ENCODE measurements at places on chromosomes 5 and 9.

DNA sequence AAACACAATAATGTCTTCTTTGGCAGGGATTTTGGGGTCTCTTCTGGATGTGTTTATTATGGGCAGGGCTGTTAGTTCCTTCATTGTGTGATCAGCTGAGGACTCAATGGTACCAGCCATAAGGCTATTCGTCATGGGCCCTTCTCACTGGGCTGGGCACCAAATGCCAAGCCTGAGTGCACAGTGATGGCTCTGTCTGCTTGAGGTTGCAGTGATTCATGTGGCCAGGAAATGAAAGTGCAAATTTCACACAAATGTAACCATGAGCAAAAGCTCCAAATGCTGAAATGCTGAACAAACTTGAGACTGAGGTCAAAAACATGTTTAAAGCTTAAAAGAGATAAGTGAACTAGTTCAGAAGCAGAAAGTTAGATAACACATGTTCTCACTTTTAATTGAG lies 191.0 kb downstream of the TARS1 start:
- ATAC-seq: no peak

DNA sequence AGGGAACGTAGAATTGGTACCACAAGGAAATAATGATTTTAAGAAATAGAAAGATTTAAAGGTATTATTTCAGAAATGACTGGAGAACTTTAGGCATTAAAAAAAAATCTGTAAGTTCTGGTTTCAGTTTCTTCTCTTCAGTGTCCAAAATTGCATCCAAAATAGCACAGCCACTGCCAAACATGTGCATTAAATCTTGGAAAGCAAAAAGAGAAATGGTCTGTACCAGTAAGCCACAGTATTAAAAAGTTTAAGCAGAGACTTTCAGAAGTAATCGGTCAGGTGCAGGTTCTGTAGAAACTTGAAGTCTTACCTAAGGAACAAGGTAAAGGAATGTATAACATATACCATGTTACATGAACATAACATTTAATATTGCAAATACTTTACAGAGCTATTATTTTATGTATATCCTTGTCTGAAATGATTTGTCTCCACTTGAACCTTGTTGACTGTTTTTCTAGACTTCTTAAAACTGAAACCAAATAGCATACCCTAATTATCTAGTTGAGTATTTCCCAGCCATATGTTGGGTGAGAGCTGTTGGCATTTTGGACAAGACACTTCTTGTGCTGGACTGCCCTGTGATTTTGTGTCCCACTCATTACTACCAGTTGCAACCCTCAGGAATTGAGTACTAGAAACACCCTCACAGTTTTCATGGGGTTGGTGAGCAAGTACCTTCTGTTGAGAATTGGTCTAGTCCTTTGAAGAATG lies 32.1 kb downstream of the NIPBL start:
- no peak for ATAC-seq

- ATAC-seq: no peak
Measured at GRCh38 chr9:95508242-95508967, 8.4 kb downstream of the PTCH1 start.

DNA sequence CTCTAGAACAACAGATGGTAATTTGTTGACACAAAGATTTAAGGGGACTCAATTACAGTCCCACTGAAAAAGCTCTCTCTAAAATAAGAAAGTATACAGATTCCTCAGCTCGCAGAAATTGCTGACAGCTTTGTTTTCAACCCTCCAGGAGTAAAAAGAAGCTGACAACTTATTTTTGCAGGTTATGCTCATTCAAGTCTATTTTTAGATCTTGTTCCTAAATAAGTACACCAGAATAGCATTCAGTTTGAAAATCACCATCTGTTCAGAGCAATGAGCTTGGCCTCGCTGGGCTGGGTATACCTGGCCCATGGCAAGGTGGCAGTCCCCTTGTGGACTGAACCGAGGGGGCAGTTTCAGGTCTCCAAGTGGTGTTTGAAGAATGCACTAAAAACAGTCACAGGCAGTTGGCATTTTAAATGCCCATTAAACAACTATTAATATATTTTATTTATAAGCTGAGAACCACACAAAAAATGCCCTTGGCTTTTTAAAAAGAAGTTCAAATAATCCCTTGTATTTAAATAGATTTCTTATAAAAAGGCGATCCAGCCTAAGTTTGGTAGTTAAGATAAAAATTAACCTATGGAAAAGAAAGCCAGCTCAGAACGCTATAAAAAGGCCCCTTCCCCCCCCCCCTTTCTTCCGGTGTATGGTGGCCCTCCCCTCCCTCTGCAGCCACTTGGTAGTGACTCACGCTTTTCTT lies 169.2 kb downstream of the AUH start:
- ATAC-seq: no peak

GRCh38 chr9:10274175-10274574 lies 338.6 kb downstream of the PTPRD start:
- no peak for ATAC-seq

- ATAC-seq: no peak
Measured at GRCh38 chr9:133009906-133010582, 20.8 kb upstream of the GTF3C5 start.

GRCh38 chr9:126508171-126508591 lies 105.5 kb upstream of the LMX1B start:
- ATAC-seq: no peak

- ATAC-seq: no peak
Measured at GRCh38 chr5:106174903-106175302, 1495.8 kb downstream of the EFNA5 start.

DNA sequence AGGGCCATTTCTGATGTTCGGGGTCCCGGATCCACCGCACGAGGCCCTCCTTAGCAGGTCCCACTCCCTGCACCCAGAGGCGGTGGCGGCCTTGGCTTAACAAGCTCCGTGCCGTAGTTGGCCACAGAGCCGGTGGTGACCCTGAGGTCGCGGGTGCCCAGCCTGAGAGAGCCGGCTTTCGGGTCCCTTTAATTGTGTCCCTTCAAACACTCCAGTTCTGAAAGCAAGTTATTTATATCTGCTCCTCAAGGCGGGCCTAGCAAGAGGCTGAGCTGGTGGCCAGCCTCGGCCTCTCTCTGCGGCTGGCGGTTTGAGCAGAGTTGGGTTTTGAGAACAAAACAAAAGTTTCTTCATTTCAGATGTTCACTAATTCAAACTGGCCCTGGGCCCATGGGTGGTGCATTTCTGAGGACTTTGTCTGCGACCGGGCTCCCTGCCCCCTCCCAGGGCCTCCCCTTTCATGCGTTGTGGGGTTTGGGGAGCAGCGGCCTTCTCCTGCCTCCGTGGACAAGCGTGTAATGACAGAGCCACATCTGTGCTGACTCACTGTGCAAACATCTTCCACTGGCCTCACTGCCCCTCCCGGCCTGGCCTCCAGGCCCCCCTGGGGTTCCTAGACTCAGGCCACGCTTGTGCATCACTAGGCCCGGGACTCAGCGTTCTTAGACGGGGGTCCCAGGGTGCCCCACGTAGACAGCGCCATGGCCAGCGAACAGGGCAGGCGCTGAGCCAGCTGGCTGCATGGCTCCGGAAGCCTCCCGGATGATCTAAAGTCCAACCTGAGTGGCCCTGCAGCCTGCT lies 49.4 kb upstream of the COL5A1 start:
- no peak for ATAC-seq

GRCh38 chr9:35490910-35491465 lies 1.1 kb downstream of the RUSC2 start:
- ATAC-seq: no peak

DNA sequence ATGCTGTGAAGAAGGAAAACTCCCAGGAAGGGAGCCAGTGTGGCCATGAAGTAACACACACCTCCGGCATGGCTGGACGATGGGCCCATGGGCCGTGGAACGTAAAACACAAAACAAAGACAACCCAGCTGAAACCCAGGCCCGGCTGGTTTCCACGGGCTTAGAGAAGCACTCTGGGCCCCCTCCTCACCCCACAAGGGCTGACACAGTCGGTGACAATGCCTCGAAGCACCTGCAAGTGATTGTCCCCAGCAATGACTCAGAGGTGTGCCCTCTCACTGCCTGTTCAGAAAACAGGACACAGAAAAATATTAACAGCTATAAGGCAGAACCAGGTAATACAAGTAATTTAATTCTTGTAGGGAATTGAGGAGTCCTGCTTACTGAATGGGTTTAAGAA lies 135.3 kb downstream of the ROR2 start:
- no peak for ATAC-seq

GRCh38 chr9:87639949-87640348 lies 86.0 kb upstream of the CTSL start:
- ATAC-seq: no peak

GRCh38 chr5:79731775-79732174 lies 42.1 kb downstream of the CMYA5 start:
- no peak for ATAC-seq

- no peak for ATAC-seq
Measured at GRCh38 chr9:85027870-85028269, 358.3 kb downstream of the NTRK2 start.

GRCh38 chr9:36818965-36819870 lies 214.8 kb downstream of the PAX5 start:
- ATAC-seq: no peak

GRCh38 chr5:32339198-32339597 lies 26.5 kb upstream of the MTMR12 start:
- no peak for ATAC-seq

GRCh38 chr9:34715639-34716215 lies 5.8 kb upstream of the CCL21 start:
- no peak for ATAC-seq

DNA sequence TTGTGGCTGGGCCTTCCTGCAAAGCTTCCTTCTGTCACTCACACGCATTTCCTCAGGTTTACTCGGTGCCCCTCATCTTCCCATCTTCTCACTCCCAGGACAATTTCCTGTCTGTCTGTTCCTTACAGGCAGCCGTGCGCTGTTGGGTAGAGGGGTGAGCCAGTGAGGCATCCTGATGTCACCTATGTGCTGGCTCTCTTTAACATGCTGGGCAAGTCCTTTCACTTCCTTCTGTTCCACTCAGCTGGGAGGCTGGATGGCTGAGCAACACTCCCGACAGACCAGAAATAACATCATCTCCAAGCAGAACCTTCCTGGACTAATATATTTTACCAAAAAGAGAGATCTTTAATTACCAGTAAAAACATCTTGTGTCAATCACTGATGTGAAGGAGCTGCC lies 103.0 kb downstream of the HSD17B3 start:
- ATAC-seq: no peak

- no peak for ATAC-seq
Measured at GRCh38 chr5:69268899-69269298, 34.2 kb downstream of the CDK7 start.

DNA sequence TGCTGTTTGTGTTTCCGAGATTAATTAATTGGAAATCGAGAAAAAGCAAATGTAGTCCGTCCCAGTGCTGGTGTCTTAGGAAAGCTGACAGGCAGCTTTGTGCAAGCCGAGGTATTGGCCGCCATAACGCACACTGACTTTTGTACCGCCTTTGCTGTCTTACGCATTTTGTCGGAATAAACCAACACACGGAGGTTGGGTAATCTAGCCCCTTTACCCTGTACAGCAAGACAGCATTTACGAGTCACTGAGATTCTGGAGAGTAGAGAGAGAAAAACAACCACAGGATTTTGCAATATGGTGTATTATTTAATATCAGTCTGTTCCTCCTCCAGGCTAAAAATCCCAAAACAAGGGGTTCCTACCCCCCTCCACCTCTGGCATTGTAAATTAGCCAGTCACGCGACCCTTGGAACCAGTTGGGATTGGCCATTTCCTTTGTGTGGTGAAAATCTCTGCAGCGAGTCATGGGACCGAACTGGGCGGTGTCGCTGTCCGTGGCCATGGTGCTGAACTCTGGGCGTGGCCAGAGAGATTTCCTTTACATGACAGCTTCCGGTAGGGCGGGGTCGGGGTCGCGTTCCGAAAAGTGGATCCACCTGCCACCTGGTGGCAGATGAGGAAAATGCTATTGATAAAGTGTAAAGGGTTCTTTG lies 10.3 kb upstream of the PCDHB1 start:
- ATAC-seq: peak; percentile 75

DNA sequence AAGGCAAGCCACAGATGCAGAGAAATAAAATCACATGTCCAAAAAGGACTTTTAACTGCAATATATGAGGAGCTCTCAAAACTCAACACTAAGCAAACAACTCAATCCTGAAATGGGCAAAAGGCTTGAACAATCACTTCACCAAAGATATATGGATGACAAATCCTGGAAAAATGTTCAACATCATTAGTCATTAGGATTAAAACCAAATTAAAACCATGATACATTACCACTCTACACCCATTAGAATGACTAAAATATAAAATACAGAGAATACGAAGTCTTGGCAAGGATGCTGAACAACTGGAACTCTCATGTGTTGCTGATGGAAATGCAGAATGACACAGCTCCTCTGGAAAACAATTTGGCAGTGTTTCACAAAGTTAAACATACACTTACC lies 277.4 kb downstream of the TLE1 start:
- no peak for ATAC-seq

DNA sequence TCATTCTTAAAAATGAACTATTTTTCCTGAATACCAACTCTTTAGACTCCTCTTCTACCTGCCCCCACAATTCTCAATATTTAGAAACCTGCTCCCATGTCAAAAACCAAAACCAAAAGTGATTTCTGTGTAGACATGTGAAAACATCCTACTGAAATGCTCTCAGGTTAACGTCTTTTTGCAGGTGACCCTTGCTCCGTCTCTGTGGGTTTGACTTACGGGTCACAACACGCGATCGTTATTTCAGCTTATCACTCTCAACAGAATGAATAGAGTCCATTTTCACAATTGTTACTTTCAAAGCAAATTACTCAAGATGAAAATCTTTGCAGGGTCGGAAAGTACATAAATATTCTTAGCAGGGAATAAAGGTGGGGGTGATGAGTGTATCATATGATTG lies 456.3 kb upstream of the SGCD start:
- no peak for ATAC-seq

GRCh38 chr5:96338091-96338490 lies 95.0 kb downstream of the PCSK1 start:
- ATAC-seq: no peak

DNA sequence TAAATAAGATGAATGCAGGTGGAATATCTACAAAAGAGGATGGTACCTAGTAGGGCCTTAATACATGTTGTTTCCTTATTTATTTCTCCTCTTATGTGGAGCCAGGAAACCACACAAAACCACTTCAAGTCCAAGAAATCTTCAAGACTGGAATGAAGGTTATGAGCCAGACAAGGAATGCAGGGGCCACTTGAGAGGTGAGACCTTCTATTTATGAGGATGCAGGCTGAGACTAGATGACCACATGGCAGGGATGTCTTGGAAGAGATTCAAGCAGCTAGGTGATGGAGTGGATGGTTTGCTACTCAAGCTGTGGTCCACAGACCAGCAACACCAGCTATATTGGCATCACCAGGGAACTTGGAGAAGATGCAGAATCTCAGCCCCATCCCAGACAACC lies 92.2 kb downstream of the TNC start:
- ATAC-seq: no peak

- no peak for ATAC-seq
Measured at GRCh38 chr9:127166651-127167524, 44.5 kb upstream of the ANGPTL2 start.
